ENCODE measurements at places on chromosomes 6 and 20.
A peak's percentile ranks its signal among the peaks of the same experiment; 100 is the strongest.

DNA sequence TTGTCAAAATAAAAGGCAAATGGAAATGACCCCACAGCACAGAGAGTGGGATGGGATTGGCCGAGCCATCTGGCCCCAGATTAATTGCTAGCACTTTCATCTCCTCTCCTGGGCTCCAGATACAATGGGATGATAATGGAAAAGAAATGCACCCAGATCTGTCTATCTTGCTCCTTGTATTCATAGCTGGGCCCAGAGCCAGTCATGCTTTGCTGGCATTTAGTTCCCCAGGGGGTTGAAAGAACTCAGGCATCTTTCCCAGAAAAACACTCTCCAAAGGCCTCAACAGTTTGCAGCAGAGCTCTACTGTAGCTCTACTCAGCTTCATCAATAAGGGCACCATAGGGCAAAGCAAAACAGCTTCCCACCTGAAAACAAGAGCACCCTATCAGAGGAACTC lies 116.0 kb upstream of the FOXA2 start:
- no peak overlapping the region for H3K4me3 ChIP-seq
- no peaks in the 10 kb centered on the region for H3K27me3 ChIP-seq
- H3K27ac ChIP-seq = no peak overlapping the region
- H3K4me1 ChIP-seq = no peaks in the 10 kb centered on the region
- no peak for DNase-seq

DNA sequence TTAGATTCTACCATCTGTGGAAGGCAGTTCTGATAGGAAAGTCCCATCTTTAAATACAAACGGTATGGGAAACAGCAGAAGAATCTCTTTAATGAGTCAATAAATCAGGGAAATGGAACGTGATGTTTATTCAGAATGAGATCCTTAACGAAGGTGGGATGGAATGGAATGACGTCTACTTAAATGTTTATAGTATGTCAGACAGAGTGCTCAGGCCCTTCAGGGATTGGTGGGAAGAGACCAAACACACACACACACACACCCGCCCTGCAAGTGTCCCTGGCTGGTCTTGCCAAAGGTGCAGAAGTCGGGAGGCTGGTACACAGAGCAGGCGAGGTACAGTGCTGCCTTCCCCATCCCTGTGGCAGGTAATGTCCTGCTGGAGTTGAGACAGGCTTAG lies 164.0 kb downstream of the FARS2 start:
- peaks cover 14% of the 10 kb centered on the region for H3K36me3 ChIP-seq
- no peak overlapping the region for H3K27ac ChIP-seq
- DNase-seq = no peak
- peaks cover 2% of the 10 kb centered on the region for H3K4me1 ChIP-seq
- no peaks in the 10 kb centered on the region for H3K27me3 ChIP-seq

DNA sequence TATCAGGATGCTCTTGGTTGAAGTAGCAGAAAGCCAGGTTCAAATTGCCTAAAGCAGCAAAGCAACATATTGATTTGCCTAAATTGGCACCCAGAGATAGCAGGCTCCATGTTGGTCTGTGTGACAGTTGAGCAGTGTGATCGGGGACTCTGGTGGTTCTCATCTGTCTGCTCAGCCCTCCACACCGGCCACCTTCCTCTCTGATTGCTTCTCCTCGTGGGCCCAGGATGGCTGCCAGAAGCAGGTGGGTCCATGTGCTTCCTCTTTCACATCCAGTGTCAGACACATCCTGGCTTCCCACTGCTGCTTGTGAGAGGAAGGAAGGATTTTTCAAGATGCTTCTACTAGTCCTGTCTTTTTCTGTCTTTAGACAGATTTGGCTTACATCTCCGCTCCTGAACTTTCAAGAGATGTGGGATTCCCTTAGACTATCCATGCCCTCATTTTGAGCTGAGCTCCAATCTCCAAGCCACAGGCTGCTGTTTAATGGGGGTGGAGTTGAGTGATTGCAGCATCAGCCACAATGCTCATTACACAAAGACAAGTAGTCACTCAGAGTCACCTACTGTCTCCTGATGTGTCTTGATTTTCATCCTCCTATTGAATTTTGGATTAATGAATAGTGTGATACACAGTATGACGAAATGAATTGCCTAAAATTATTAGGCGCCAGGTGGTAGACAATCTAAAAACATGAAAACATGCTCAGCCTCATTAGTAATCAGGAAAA lies 122.2 kb downstream of the ZDHHC14 start:
- H3K4me3 ChIP-seq = peak overlapping the region; percentile 29
- H3K27me3 ChIP-seq = no peaks in the 10 kb centered on the region
- H3K27ac ChIP-seq = no peak overlapping the region
- peaks cover 30% of the 10 kb centered on the region for H3K36me3 ChIP-seq

GRCh38 chr6:36339146-36339545 lies 2.5 kb upstream of the BNIP5 start:
- peaks cover 17% of the 10 kb centered on the region for H3K4me1 ChIP-seq
- H3K36me3 ChIP-seq = no peaks in the 10 kb centered on the region
- peaks cover 17% of the 10 kb centered on the region for H3K27me3 ChIP-seq

Data from memory B cell (primary cell).